ENCODE measurements at places on chromosomes 6 and 20.

GRCh38 chr6:42389736-42390135 is 62.0 kb downstream of the TRERF1 start:
- no peak for DNase-seq

DNA sequence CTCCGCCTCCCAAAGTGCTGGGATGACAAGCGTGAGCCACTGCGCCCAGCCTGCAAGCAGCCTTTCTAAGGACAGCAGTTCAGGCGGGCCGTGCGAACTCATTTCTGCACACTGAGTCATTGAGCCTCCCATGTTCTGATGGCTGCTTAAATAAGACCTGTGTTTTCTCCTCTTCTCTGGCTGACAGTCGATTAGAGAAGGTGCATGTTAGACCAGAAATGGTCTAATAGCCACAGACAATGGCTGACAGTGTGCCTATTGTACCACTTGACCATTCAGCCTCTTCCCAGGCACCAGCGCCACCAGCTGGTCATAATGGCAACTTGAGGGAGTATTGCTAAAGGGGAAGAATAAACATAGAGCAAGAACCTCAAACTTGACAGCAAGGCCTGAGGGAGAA is 6.2 kb downstream of the CST11 start:
- DNase-seq, result peak; percentile 62

- no peak for DNase-seq
Observed at GRCh38 chr6:77038807-77039206, 424.5 kb downstream of the HTR1B start.

- DNase-seq, result no peak
Observed at GRCh38 chr6:2546901-2547300, 203.8 kb downstream of the MYLK4 start.

DNA sequence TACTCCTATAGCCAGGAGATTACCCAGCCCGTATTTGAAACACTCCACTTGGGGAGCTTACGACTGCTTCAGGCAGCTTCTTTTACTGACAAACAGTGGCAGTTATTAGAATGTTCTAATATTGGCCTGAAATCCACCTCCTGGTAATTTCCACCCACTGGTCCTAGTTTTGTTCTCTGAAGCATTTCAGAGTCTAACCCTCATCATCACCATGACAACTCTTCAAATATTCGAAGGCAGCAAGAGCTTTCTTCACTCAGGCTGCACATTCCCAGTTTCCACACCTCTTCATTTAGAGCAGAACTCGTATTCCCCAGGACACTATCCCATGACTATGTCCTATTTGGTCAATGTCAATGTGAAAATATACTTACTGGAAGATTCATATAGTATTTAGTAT is 325.6 kb downstream of the UBE3D start:
- no peak for DNase-seq

DNA sequence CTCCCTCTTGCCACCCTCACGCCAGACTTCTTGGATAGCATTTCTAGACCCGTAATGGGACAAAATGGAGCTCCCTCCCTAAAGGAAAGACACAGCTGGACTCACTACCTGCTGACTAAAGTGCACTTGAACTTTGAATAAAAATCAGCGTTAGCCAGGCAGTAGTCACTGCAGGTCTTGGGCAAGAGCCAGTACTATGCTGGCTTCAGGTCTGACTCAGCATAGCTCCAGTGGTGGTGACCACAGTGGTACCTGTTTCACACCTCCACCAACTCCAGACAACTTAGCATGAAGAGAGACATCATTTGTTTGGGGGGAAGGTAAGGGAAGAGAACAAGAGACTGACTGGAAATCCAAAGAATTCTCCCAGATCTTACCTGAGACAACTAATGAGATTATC is 906.8 kb downstream of the GRIK2 start:
- DNase-seq, result no peak

GRCh38 chr6:112331306-112331705 is 15.8 kb upstream of the RFPL4B start:
- DNase-seq, result no peak

DNA sequence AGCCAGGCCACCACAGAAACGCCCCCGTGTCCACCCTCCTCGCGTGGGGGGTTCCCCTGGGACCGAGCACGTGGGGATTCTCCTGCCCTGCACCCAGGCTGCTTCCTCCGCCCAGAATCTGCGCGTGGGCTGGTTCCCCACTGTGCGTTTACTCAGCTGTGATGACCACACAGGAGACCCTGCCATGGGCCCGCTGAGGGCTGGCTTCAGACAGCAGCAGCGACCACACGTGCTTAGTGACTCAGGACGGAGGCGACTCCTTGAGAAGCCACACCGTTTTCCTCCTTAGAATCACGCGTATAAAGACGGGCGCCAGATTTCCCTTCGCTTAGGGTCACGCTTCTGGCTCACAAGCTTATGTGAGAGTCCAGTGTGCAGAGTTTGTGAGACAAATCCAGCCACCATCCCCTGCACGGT is 63.9 kb upstream of the PDE10A start:
- no peak for DNase-seq

- DNase-seq, result peak; percentile 72
Observed at GRCh38 chr6:13229205-13230085, 98.9 kb downstream of the TBC1D7 start.

- peak; percentile 65 for DNase-seq
Observed at GRCh38 chr6:28953039-28953584, 29.3 kb upstream of the TRIM27 start.

GRCh38 chr20:37686762-37687477 is 6.9 kb upstream of the CTNNBL1 start:
- DNase-seq, result no peak

GRCh38 chr6:33433001-33433543 is 13.2 kb downstream of the SYNGAP1 start:
- DNase-seq, result no peak

DNA sequence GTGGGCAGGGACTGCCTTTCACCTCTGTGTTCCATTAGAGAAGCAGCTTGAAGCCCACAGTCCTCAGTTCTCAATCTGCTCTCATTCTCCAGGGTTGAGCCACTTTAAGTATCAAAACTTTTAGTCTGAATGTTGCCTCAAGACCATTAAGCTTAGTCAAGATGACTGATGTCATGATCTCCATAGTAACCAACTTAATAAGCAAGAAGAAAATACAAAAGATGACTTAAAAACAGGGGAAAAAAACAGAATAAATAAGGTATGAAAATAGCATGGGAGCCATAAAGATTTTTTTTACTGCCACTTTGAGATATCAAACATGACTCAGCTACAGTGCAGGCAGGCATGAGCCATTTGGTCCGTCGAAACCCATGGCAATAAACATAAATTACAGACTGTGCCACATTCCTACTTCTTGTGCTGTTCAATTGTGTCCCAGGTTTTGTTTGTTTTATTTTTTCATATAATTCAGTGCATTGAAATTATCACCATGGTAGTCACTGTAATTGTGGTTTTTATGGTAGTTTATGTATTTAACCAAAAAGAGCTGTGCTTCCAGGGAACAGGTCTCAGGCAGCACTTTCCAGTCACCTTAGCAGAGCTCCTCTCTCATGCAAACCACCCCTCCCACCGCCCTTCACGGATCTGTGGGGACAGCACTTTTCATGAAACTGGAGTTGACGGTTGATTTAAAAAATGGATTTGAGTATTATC is 156.5 kb upstream of the INSM1 start:
- no peak for DNase-seq

GRCh38 chr6:152089992-152090391 is 282.5 kb downstream of the ESR1 start:
- DNase-seq, result no peak

DNA sequence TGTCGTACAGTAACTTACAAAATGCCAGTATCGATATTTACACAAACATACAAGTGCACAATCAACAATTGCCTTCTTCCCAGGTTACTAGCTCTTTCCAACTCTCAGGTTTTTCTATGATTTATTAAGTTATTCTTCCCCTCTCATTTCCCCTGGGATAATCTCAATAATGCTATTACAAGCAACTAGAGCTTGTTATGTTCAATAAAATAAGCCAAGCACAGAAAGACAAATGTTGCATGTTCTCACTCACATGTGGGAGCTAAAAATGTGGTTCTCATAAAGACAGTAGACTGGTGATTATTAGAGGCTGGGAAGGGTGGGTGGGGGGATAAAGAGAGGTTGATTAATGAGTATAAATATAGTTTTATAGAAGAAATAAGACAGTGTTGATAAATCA is 577.1 kb downstream of the HACE1 start:
- DNase-seq, result no peak

- DNase-seq, result no peak
Observed at GRCh38 chr20:12358006-12358654, 440.4 kb downstream of the BTBD3 start.

DNA sequence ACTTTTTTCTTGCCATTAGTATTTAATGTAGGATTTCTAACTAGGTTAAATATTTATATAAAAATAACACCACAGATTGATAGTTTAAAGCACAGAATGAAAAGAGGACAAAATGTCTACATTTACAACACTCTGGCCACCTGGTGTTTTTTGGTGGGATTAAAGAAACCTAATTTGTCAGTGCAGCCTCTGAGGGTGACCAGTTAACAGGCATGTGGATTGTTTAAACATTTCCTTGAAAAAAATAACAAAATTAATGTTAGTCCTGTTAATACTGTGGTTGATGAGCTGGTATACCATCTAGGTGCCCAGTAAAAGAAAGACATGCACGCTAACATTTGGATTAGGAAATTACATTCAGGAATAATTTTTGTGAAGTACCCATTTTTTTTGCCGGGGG is 8.8 kb downstream of the SLC9A8 start:
- no peak for DNase-seq

- DNase-seq, result no peak
Observed at GRCh38 chr6:35602133-35602946, 86.4 kb downstream of the FKBP5 start.
